ENCODE measurements at places on chromosomes 11 and 22. TPM values are rescaled to one million over a fixed set of nuclear protein-coding genes. Genes with fewer than 3 reads are reported as not detected.

The ANO1 gene
- 25.0 TPM for polyA plus RNA-seq

The OR2AG2 gene
- 0.05 TPM for polyA plus RNA-seq

The SERPING1 gene
- 151 TPM for polyA plus RNA-seq

The TTC9C gene
- 35.7 TPM for polyA plus RNA-seq

The MYBPC3 gene
- 0.05 TPM for polyA plus RNA-seq

The C11orf21 gene
- polyA plus RNA-seq = 0.52 TPM

The KRTAP5-6 gene
- polyA plus RNA-seq = not detected

The RPLP2 gene
- 903 TPM for polyA plus RNA-seq

The MMP27 gene
- not detected for polyA plus RNA-seq

The TMEM191C gene
- polyA plus RNA-seq = 2.3 TPM

The CCND1 gene
- polyA plus RNA-seq = 169 TPM

The RIMBP3B gene
- not detected for polyA plus RNA-seq

The HBE1 gene
- polyA plus RNA-seq = 9.8 TPM

The EFCAB6 gene
- polyA plus RNA-seq = 5.1 TPM

The MS4A3 gene
- polyA plus RNA-seq = 0.66 TPM

The MS4A4A gene
- 4.6 TPM for polyA plus RNA-seq

The SEC14L2 gene
- polyA plus RNA-seq = 5.1 TPM

The PICALM gene
- polyA plus RNA-seq = 265 TPM

The STIM1 gene
- polyA plus RNA-seq = 37.8 TPM

The KLHL35 gene
- polyA plus RNA-seq = 0.48 TPM

The ANGPTL5 gene
- polyA plus RNA-seq = 0.06 TPM

The PRR33 gene
- 0.27 TPM for polyA plus RNA-seq

The GAL3ST3 gene
- polyA plus RNA-seq = 3.7 TPM

The CCDC15 gene
- polyA plus RNA-seq = 4.2 TPM

The SCGB1D2 gene
- 1.2 TPM for polyA plus RNA-seq

The PARVG gene
- polyA plus RNA-seq = 2.0 TPM

The OR51B4 gene
- polyA plus RNA-seq = 0.59 TPM

The MOGAT2 gene
- polyA plus RNA-seq = 1.6 TPM

The PRR5 gene
- 30.2 TPM for polyA plus RNA-seq

The THY1 gene
- 88.9 TPM for polyA plus RNA-seq

The NAGA gene
- polyA plus RNA-seq = 24.9 TPM

Measured in left renal cortex interstitium (tissue), 4 donors.